ENCODE measurements at places on chromosomes 5 and 9.
A peak's percentile ranks its signal among the peaks of the same experiment; 100 is the strongest.

DNA sequence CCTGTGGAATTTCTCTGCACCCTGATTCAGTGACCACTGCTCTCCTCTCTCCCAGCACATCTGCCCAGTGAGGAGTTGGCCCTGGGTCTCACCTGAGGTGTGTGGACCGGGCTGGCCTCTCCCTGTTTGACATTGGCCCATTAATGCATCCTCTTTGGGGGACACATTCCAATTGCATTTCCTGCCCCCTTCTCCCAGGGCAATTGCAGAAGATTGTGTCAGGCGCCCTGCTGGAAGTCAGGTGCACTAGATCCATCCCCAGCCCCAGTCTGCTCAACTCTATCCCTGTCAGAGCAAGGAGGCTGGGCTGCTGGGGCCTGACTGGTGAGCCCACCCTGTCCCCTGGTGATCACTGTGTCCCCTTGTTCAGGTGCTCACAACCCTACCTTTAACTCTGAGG, 84.5 kb downstream of the LMX1B start:
- DNase-seq = no peak

- DNase-seq = no peak
These were observed 37.3 kb downstream of the SARDH start for GRCh38 chr9:133700819-133701320.

DNA sequence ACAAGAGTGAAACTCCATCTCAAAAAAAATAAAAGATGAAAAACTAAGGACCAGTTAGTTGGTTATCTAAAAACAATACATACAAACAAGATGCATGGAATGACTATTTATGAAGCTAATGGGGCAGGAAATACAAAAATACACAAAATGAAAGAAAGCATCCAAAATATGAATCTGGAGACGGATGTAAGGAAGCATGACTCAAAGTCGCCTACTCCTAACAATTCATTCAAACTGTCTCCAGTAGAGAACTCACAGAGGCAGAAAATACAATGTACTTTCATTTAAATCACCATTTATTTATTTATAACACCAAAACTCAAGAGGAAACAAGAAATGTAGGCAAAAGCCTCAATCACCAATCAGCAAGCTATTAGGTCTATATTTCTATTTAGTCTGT, 68.4 kb downstream of the SCAI start:
- DNase-seq = peak; percentile 9

DNA sequence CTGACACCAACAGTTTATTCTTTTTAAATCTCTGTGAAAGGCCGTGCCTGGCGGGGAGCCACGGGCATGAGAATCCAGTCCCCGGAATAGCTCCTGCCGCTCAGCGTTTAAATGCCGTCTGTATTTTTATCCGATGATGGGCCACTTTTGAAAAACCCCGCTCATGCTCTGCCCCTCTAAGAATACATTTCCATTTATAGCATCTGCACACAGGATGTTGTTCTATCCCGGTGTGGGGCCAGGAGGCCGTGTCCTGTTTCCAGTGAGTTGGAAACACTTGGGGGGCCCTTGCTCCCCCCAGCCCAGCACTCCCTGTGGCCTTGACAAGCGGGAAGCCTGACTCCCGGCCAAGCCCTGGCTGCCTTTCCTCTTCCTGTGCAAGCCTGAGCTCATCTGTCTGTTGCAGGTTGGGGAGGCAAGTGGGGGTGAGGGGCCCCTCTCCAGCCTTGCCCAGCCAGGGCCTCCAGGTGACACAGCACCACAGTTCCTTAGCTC, 39.0 kb downstream of the ERGIC1 start:
- peak; percentile 91 for DNase-seq

- DNase-seq = no peak
These were observed 146.0 kb downstream of the NTRK2 start for GRCh38 chr9:84815554-84815953.

- DNase-seq = no peak
These were observed 41.9 kb upstream of the ACTBL2 start for GRCh38 chr5:57524348-57525060.

DNA sequence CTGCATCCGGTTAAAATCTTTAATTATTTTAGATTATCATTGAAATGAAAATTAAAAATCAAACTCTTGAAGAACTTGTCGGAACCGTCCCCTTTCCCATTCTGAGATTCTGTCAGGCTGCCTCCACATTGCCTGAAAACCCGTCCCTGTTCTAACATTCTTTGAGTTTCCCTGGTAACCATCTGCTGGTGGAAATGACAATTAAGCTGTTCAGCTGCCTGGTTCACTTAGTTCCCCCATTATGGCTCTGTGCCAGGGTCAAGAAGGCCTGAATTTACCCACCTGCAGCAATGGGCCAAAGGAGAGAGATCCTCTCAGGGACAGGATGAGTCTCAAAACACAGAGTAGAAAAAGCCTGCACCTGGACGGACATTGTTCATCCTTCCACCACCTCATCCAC, 11.8 kb upstream of the TCOF1 start:
- no peak for DNase-seq

- DNase-seq = no peak
These were observed 57.3 kb downstream of the PHF2 start for GRCh38 chr9:93633492-93634221.

- no peak for DNase-seq
These were observed 8.2 kb downstream of the TMEM268 start for GRCh38 chr9:114619191-114619761.

GRCh38 chr9:91905991-91906469, 44.0 kb downstream of the ROR2 start:
- DNase-seq = peak; percentile 26

DNA sequence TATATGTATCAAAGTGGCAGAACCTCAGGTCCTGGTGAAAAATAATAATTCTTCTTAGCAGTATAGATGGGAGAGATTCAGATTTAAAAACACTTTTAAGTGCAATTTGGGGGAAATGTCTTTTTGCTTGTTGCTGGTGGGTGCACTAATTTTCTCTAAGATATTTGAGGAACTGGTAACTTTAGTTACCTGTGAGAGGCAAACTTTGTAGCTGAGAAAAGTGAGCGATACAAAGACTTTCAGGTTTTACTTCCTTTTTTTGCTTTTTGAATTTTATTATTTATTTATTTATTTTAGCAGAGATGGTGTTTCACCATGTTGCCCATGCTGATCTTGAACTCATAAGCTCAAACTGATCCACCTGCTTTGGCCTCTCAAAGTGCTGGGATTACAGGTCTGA, 303.1 kb upstream of the PTGER4 start:
- no peak for DNase-seq

DNA sequence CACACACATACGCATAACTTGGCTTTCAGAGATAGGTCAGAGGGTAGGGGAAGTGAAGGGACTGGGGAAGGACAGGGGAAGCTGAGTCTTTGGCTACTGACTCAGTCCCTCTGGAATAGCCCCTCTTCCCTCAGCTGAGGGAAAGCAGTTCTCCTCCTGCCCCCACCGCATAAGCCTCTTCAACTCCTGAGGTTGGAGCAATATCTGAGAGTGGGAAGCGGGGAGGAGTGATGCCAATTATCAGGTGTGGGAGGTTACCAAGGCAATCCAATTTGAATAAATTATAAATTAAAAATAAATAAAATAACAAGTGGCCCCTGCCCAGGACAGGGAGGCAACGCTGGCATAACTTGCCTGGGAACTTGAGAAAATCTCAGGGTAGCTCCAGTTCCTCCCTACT, 1.7 kb upstream of the STOML2 start:
- DNase-seq = no peak

- peak; percentile 97 for DNase-seq
These were observed 13.0 kb downstream of the CXXC5 start for GRCh38 chr5:139660923-139661814.

DNA sequence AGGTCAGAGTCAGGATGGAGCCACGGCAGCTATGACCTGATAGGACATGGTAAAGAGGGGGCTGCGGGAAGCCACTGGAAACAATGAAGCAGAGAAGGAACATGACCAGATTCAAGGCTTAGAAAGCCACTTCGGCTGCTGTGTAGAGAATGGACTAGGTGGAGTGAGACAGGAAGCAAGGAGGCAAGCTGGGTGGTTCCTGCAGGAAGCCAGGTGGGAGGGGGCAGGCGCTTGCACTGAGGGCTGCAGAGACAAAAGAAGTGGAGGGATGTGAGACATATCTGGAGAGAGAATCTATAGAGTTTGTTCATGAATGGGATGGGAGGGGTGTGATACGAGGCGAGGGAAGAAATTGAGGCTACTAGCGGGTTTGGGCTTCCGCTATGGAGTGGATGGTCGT, 19.0 kb upstream of the N4BP3 start:
- no peak for DNase-seq

DNA sequence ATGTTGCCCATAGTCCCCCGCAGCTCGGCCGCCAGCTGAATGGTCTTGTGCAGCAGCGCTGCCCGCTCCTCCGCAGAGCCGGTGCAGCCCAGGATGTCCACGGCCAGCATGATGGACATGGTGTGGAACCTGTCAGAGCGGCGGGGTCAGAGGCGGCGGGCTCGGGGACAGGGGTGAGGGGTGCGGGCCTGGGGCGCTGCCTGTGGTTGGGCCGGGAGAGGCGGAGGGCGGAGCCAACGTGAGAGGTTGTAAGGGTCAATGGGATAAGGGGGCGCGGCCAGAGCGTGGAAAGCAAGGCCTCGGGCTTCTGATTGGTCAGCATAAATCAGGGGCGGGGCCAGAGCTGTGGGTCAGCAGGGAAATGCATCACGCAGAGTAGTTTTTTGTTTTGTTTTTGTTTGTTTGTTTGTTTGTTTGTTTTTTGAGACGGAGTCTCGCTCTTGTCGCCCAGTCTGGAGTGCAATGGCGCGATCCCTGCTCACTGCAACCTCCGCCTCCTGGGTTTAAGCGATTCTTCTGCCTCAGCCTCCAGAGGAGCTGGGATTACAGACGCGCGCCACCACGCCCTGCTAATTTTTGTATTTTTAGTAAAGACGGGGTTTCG, 6.8 kb upstream of the TOR2A start:
- peak; percentile 49 for DNase-seq

GRCh38 chr9:5834214-5834613, 1.3 kb upstream of the ERMP1 start:
- DNase-seq = no peak

DNA sequence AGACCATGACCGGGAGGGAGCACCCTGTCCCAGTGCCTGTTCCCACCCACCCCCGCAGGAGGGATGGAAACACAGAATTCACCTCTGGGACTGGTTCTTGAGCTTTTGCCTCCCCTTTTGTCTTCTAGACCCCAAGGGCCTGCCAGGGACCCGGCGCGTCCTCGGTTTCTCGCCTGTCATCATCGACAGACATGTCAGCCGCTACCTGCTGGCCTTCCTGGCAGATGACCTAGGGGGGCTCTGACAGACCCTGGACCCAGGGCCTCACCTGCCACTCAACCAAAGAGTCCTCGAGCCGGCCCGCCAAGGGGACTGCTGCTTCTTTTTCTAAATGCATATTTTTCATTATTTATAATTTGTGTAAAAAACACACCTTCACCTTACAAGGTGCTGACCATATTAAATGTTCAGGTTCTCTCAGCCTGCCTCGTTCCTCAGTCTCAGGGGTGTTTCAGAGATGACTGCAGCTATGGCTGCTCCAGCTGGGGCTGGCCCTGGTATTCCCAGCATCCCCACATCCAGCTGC, 16.9 kb downstream of the CARD19 start:
- DNase-seq = no peak

GRCh38 chr5:19536387-19536786, 451.6 kb downstream of the CDH18 start:
- DNase-seq = peak; percentile 56

- DNase-seq = peak; percentile 29
These were observed 91.3 kb upstream of the RASEF start for GRCh38 chr9:83154087-83154736.

- DNase-seq = no peak
These were observed 233.6 kb downstream of the EFNA5 start for GRCh38 chr5:107437154-107437553.

GRCh38 chr5:116626945-116627679, 52.5 kb upstream of the SEMA6A start:
- DNase-seq = no peak

DNA sequence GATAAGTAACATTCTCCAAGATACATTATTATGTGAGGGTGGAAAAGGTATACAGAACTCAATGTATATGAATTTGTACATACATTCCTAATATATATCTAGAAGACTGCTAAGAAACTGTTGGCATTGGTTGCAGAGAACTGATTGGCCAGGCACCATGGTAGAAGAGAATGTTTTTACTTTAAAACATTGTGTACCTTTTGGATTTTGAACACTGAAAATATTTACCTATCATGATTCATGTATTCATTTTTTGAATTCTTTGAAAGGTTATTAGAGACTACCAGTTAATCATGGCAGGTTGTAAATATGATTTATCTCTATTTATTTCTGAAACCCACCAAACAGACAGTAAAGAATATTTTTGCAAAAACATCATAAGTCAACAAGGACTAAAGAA, 41.2 kb upstream of the ADRB2 start:
- DNase-seq = no peak

- no peak for DNase-seq
These were observed 15.8 kb upstream of the SETX start for GRCh38 chr9:132370592-132370991.

- DNase-seq = no peak
These were observed 101.1 kb upstream of the DAP start for GRCh38 chr5:10862085-10862484.

GRCh38 chr5:35198686-35199085, 31.6 kb downstream of the PRLR start:
- DNase-seq = peak; percentile 42

DNA sequence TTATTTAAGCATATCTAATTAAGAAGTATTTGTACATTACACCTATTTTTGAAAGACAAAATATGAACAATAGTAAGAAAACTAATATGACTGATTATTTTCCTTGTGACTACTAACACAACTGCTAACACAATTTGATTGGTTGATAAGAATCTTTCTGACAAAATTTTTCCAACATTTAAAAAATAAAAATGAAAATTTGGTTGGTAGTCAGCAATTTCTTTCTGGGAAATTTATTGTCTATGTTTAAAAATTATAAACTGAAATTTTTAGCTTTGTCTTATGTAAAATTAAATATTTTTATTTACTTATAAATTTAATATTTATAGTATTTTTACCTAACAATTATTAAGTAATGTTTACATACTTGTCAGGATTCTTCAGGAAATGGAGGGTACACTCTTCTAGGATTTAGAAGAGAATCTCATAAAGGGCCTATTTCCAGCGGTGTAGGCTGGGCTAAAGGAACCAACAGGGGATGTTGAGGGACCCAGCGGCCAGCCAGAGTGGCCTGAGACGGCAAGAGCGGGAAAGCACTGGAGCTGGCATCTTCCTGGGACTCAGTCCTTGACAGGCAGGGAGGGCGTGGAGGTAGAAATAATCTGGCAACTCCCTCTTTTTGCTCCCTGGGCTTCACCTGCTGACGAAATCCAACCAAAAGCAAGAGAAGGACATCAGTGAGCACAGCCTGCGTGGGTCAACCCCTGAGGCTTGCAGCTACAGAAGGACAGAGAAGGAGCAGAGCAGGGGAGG, 14.7 kb upstream of the FAM120A start:
- no peak for DNase-seq

DNA sequence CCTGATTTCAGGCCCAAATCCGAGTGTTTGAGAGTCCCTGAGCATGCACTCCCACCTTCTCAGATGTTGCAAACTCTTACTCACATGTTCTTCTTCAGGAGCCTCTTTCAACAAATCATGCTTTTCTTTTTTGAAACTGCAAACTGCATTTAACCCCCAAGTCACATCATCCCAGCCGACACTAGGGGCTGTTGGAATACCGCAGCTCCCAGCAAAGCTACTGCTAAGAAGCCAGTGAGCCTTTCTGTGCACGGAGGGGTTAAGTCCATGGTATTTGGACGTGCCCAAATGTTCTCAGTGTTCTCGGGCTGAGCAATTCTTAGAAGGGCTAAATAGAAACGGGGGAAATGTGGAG, 282.9 kb downstream of the NFIB start:
- DNase-seq = peak; percentile 85
